NCI-H1930 (cell line): ENCODE measurements at places on chromosomes 11 and 22.

DNA sequence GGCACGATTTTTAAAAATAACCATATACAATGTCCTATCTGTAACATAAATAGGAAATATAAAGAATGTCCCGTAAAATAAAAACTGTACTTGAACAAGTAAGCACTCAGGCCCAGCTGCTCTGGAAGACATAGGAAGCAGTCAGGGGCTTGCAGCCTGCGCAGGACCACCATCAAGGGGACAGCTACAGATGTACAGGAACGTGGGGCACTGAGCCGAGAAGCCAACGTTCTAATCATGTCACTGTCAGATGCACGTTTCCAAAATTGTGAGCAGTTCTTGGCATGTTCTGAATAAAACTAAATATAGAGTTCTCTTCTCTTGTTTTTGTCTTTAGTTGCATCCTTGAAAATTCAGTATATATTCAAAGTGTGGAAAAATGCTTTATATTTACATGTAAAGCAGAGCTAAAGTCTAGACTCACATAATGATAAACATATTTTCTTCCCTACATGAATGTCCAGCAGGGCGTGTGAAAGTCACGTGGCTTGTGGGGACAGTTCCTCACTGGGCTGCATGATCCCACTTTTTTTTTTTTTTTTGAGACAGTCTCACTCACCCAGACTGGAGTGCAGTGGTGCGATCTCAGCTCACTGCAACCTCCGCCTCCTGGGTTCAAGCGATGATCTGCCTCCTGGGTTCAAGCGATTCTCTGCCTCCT lies 28.4 kb upstream of the TSPAN18 start:
- DNase-seq: no peak

- DNase-seq: no peak
These were observed 11.9 kb downstream of the CLPB start for GRCh38 chr11:72422414-72422813.

DNA sequence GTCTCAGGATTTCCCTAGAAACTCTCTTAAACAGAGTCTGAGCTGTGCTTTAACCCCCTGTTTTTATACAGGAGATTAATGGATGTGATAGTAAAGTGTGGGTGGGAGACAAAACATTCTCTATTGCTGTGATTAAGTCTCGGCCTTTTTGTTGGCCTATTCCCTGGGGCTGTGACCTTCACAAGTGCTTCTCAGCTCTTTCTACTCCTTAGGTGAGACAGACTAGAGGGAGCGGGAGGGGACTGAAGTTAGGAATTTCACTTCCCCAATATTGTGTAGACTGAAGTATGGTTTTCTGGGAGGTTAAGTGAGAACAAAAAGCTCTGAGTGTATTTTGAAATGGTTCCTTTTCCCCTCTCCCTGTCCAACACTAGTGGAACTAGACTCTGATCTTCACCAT lies 29.8 kb upstream of the OR8B8 start:
- DNase-seq: no peak

DNA sequence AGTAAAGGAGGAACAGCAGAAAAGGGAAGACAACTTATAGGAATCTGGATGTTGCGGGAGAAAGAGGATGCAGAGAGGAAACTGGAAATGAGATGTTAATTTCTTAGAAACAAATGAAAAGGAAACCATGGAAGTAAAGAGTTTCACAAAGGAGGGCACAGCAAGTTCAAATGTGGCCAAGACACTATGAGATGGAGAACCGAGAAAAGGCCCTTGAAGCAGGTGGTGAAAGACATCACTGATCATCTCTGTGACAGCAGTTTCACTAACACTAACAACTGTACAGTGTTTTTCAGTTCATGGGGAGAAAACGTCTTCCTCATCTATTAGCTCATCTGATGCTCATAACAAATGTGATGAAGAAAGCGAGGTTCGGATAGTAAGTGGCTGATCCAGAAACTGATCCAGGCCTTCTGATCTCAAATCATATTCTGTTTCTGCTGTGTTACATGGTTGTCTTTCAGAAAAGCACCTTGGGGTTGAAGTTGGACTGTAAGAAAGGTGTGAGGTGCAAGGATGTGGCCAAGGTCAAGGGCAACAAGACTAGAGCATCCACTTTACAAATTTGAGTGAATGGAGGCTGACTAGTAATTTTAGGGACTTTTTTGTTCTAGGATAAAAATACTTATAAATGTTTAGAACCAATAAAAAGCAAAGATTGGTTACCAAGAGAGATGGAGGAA lies 492.1 kb upstream of the CADM1 start:
- DNase-seq: no peak

DNA sequence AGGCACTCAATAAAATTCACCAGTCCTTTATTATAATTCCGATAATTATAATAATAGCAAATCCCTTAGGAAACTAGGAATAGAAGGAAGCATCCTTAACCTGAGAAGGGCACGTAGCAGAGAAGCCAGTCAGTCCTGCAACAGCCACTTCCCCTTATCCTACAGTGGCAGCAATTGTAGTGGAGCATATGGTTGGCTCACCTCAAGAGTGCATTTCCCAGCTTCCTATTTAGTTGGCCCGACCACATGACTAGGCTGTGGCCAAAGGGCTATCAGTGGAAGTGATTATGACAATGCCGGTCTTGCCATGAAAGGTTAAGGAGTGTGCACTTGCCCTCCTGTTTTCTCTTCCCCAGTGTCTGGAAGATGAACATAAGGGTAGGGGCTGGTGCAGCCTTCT lies 27.0 kb downstream of the TESMIN start:
- no peak for DNase-seq

- no peak for DNase-seq
These were observed 59.8 kb downstream of the LUZP2 start for GRCh38 chr11:24556693-24557092.
